ENCODE measurements at places on chromosomes 7 and 10. TPM values are rescaled to one million over a fixed set of nuclear protein-coding genes. Genes with fewer than 3 reads are reported as not detected.

PON1 gene
- polyA plus RNA-seq: not detected

CHAT gene
- not detected for polyA plus RNA-seq

TMEM140 gene
- 13.3 TPM for polyA plus RNA-seq

CLEC5A gene
- 0.27 TPM for polyA plus RNA-seq

CADPS2 gene
- polyA plus RNA-seq: 11.5 TPM

CRYGN gene
- 0.07 TPM for polyA plus RNA-seq

NACAD gene
- polyA plus RNA-seq: 3.2 TPM

NME8 gene
- polyA plus RNA-seq: not detected

TET1 gene
- polyA plus RNA-seq: 0.32 TPM
